ENCODE measurements at places on chromosomes 7 and 10.

DNA sequence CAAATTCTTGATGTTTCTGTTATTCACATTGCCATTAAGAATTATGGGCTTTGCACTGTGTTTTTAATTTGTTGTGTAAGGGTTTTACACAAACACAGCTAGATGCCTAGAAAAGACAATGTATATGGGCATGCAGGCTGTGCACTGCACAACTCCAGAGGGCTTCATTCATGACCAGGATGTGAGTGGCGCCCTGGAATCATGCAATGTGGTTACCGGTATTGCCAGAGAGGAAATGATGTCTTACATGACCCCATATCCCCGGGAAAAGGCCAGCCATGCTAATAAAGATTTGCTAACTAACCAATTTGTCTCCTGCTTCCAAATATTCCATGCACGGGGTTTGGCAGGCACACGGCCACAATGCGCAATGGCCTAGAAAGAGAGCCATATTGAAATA, 16.9 kb downstream of the KCNMA1 start:
- DNase-seq, result no peak

- no peak for DNase-seq
Measured at GRCh38 chr10:112952282-112953173, 2.5 kb downstream of the TCF7L2 start.

- no peak for DNase-seq
Measured at GRCh38 chr7:41375582-41375981, 327.3 kb downstream of the INHBA start.

DNA sequence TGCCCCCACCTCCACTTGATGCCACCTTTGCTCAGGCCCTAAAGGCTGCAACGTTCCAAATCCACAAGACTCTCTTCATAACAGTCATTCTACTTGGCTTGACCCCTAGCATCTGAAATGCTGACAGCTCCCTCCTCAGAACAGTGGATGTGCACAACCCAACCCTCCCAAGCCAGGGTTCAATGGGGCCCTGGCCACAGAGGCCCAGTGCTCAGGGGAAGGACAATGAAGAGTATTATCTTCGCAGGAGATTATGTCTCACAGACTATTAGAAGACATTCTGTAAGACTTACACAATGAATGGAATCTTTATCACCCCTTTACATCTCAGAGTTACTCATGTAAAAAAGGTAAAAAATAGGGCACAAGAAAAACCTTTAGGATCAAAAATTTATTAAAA, 20.4 kb downstream of the ERCC6 start:
- no peak for DNase-seq

DNA sequence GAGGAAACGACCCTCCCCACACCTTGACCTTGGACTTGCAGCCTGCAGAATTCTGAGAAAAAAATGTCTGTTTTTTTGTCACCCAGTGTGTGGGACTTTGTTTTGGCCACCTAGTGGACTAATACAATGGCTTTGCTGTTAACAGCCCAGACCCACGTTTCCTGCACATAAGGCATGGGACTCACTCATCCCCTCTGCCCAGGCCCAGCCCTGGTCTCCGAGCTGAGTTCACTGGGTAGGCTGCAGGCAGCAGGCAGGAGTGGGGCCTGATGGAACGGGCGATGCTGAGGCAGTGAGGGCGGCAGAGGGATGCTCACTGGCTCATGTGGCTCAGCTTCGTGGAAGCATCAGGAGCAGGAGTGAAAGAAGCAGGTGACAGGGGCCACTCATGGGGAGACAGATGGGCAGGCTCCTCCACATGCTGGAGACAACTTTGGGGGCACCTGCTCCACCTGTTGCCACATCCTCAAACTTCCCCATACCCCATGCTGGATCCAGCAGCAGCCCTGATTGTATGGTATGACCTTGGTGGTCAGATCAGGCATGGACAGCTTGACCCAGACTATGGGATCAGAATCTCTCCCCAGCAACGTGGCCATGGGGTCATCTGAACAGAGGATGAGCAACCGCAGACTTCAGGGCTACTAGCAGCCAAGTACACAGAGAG, 65.8 kb upstream of the ANTXRL start:
- peak; percentile 69 for DNase-seq

DNA sequence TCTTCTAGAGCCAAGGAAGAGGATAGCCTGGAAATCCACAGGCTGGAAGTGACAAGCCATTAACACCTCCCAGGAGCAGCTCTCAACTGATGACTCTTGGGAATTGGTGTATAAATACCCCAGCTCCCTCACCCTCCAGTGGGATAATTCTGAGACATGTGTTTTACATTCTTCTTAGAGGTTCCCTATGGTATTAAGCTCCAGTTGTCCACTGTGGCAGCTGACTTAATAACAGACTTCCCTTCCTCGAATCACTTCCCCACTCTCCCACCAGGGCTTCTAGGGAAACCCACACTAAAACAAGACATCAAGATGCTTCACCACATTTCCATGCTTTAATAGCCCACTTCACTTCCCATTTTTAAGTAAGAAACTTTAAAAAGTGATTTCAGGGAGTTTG, 47.2 kb downstream of the FAM107B start:
- no peak for DNase-seq

GRCh38 chr7:157814931-157815705, 478.3 kb downstream of the DNAJB6 start:
- DNase-seq, result no peak

DNA sequence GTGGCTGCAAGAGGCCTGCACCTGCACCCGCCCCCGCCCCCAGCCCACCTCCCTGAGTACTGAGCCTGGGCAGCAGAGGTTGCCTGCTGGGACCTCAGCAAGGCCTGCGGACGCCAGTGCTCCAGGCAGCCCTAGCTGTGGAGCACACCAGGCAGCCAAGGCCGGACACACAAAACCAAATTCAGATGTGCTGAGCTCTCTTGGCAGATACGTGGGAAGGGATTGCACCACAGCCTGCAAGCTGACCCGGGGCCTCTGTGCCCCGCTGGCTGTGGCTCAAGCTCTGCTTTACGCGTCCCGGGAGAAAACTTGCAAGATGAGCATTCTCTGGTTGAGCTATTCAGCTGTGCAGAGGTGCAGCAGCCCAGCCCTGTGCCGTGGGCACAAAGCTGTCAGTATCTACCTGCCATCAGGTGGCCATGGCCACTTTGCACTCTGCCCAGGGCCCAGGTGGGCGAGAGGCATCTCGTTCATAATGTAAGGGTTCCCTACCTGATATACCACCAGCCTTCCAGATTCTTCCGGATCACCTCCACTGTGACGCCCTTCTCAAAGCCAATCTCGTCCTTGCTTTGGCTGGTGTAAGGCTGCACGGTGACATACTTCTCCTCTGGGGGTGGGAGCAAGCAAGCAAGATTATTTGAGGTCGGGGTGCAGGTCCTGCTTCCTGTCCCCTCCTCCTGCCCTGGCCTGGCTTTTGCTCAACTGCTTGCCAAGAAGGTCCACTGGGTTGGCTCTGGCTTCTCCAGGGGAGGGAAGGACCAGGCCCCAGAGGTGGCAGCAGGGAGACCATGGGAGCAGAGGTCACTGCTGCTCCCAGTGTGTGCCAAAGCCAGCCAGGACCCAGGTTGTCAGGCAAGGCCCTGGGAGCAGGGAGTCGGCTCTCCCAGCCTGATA, 123.4 kb downstream of the NEURL1 start:
- DNase-seq, result peak; percentile 85

DNA sequence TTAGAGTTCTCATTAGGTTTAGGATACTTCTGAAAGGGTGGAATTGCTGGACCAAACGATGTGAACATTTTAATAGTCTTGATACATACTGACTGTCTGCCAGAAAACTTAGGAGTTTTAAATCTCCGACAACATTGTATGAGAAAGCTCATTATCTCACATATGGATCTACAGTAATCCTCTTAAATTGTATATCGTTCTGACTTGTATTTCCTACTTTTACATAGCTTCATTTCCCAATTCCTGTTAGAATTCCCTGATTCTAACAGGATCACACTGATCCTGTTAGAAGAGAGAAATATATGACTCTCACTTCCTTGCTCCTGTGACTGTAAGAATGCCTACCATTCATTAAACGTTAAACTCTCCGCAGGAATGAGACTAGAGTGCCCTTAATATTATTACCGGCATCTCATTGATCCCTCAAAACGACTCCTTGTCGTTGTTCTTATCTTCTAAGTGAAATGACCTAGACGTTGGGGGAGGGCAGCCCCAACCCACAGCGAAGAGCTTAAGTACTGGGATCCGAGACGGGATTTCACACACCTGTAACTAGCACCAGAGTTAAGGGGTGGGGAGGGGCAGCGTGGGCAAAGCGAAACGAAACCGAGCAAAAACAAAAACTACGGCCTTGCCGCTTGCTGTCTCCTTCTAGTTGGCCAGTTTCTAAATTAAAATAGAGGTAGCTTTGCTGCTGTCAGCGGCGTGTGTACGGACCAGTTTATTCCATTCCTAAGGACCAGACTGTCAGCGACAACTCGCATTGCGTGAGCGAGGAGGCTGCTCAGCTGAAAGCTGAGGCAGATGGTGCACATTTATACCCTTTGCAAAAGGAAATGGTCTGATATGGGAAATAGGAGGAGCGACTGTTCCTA, 678 bp upstream of the TMEM106B start:
- no peak for DNase-seq

GRCh38 chr7:148701414-148701813, 2.7 kb downstream of the CUL1 start:
- DNase-seq, result no peak

DNA sequence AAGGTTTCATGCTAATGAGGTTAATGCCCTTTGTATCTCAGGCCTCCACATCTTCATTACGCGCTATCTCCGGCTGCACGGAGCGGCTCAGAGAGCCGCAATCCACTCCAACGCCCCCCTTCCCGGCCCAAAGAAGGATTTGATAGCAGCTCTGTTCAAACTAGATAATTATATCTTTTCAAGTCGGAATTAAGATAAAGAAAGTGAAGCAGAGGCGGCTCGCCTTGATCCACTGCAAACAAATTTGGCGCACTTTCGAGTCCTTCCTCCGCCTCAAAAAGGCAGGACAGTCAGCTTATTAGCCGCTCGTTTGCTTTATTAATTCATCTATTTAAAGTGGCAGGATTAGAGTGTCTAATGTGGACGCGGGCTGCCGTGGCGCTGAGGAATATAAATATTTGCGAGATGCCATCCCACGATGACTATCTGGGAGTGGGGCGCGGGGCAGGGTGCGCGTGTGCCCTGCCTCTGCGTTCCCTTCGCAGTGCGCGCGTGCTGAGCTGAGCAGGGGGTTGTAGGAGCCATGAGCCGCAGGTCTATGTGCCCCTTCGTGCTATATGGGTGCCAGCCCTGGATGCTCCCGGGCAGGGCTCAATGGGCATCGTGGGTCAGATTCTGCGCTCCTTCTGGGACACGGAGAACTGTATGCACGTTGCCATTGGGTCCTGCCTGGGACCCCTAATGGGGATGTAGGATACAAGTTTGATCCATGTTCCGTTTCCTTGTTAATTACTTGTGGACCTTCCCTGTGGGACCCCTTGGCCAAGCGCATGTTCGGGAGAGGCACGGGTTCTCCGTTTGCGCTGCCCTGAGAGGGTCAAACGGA, 9.0 kb downstream of the EMX2 start:
- no peak for DNase-seq

- DNase-seq, result no peak
Measured at GRCh38 chr10:113442336-113442735, 110.5 kb upstream of the HABP2 start.

DNA sequence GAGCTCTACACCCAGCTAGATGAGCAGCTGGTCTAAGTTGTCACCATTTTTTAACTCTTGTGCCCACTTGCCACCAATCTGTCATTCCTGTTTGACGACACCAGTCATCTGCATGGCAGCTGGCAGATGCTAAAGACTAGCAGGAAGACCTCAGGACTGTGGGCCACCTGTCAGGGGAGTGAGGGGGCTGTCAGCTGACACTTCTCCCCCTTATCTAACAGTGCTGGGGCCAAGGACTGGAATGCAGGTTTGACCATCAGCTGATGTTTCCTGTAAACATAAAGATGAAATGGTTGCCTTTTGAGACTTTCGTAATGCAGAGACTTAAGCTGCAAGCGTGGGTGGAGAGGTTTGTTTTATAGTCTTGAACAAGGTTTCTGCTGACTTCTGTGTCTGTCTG, 93.5 kb downstream of the WNT2 start:
- DNase-seq, result no peak

GRCh38 chr7:74584160-74584954, 73.2 kb upstream of the GTF2I start:
- DNase-seq, result no peak

DNA sequence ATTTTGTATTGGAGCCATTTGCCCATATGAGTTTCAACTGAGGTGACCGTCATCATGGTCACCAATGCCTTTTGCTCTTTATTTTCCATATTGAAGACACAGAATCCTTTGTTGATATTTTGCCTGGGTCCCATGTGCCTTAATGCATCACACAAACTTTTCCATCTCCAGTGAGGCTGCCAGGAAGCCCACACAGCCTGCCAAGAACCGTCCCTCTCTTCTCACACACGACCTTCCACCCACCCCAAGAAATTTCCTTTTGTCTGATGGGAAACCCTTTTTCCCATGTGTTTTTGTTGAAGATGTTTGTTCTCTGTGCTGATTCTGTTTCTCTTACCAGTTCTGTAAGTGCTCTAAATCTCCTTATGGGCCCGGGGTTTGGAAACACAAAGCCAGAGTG, 168.9 kb downstream of the CSTF2T start:
- no peak for DNase-seq

GRCh38 chr7:157028199-157028903, 17.9 kb upstream of the MNX1 start:
- DNase-seq, result peak; percentile 47

DNA sequence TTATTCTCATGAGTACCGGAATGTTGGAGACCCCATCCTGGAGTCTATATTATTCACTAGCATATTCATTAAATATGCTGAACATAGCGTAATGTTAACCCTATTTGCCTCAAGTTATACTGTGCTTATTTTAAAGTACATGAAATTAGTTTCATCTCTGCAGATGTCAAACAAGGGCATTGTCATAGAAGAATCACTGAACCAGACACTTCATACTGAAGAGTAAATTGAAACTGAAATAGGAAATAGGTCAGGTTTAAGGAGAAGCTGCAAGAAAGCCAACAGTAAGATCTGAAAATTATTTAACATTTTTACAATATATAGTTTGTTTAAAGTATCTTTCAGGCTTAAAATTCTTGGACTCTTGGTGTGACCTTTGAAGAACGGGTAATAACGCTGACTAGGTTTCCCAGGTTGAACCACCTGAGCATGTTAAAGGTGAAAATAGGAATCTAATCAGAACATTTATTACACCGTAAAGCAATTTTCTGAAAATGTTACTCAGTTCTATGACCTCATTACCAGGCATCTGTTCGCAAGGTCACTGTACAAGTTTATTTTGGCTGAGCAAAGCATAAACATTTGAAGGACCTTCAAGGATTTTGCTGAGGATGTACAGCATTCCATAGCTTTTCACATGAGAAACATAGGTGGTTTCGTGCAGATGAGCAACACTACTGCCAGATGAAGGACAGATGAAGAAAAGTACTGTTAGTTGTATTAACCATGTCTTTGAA, 82.7 kb downstream of the REEP3 start:
- no peak for DNase-seq

DNA sequence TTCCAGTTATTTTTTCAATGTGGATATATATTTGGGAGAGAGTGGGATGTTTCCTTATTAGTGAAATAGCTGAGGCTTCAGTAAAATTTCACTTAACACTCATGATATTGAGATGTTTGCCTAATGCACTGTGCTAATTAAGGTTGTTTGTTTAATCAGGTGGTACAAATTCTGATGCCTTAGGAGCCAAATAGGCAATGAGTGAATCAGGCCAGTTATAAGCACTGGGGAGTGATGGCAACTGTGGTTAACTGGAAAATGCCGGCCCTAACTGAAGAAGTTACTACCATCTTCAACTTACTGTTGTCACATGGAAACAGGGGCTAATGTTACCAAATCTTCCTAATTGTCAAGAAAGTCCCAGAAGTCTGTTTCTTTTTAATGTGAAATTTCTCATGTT, 32.0 kb downstream of the VCL start:
- DNase-seq, result no peak

- no peak for DNase-seq
Measured at GRCh38 chr7:51249991-51250390, 66.6 kb downstream of the COBL start.

Data from coronary artery (tissue), 2 donors.